AG04449 (cell line): ENCODE measurements at places on chromosomes 5 and 9.

- DNase-seq = no peak
Measured at GRCh38 chr5:58765058-58765457, 182.2 kb downstream of the RAB3C start.

- DNase-seq = no peak
Measured at GRCh38 chr9:81489046-81489445, 200.3 kb downstream of the TLE1 start.

DNA sequence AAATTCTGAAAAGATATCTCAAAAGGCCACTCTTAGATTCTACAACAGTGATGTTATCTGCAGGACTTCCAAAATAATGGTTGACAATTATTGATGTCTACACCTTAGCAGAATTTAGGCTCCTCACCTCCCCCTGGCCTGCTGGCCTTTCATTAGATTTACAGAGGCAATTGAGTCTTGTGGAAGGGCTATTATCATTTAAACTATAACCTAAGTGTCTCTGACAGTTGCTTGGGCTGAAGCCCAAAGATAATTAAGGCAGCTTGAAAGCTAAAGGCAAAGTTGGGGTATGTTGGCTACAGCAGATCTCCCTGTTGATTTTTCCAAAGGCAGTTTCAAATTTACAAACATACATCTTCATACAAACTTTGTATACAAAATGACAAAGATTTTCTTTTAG is 912.3 kb downstream of the TAF11L14 start:
- DNase-seq = no peak

- no peak for DNase-seq
Measured at GRCh38 chr9:107348836-107349235, 65.8 kb downstream of the RAD23B start.

DNA sequence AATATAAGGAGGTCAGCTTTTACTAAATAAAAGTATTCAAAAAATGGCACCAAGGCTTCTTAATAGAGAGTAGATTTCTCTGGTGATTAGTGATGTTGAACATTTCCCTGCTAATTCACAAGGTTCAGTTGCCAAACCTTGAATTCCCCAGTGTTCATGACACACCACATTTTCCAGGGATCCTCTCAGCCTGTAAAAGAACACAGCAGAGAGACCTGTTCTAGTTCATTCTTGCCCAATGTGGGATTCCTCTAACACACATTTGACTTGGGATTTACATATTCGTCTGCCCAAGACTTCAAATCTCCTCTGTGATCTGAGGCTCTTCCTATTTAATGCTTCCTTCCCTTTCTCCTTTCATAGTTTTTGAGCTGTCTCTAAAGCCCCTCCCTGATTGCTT is 273.2 kb upstream of the CDH9 start:
- DNase-seq = peak; percentile 7

DNA sequence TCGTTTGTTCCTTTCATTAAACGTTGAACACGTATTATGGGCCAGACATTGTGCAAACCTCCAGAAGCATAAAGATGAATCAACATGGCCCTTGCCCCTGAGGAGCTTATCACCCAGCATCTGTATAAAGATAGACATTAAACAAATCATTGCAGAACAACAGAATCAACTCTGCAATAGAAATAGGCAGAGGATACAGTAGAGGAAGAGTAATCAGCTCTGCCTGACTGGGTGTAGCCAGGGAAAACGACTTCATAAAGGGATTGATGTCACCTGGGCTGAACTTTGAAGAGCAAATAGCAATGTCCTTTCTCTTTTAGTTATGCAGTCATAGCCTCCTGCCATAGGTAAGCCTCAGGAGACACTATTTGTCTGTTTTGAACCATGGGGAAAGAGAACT is 13.4 kb downstream of the RGS7BP start:
- DNase-seq = no peak

GRCh38 chr5:147303976-147304375 is 69.2 kb downstream of the STK32A start:
- peak; percentile 26 for DNase-seq

DNA sequence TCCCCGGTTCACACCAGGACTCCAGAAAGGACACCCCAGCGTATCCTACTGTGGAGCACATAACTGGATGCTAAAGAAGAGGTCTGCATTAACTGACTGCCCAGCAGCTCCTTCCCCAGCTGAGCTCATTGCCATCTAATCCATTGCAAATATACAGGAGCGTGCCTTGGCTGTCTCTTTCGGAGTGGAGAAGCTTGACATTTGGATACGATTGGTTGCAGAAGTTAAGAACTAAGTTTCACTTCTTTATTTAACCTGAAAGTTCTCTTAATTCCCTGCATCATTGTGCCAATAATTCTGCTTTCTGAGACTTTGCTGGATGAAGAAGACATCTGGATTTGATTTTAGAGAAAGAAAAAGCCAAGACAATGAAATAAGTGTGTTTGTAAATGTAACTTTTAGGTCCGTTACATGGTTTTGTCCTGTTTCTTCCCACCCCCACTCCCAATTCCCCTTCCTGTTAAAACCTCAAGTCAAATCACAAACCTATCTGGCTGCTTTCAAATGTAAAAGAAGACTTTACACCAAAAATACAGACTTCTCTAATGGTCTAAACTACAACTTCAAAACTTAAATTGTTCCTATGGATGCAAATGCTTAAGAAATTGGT is 33.9 kb downstream of the TAS2R1 start:
- DNase-seq = no peak

DNA sequence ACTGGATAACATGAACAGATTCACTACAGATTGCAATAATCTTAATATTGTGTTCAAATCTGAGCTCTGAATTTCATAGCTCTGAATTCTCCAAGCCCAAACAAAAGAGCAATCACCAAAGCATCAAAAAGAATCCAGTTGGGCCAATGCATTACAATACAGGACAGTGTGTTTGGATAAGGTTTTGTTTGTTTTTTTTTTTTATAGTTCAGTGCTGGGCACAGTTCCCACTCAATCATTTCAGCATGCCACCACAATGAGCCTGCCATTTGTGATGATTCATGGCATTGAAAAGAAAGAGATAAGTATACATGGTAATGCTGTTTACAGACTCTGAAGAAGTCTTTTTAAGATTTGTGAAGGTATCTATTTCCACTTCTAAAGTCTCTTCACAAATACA is 1.7 kb upstream of the HTR1A start:
- no peak for DNase-seq

GRCh38 chr9:27193886-27194285 is 84.9 kb downstream of the TEK start:
- no peak for DNase-seq

GRCh38 chr9:20558566-20559016 is 63.7 kb downstream of the MLLT3 start:
- DNase-seq = peak; percentile 84

DNA sequence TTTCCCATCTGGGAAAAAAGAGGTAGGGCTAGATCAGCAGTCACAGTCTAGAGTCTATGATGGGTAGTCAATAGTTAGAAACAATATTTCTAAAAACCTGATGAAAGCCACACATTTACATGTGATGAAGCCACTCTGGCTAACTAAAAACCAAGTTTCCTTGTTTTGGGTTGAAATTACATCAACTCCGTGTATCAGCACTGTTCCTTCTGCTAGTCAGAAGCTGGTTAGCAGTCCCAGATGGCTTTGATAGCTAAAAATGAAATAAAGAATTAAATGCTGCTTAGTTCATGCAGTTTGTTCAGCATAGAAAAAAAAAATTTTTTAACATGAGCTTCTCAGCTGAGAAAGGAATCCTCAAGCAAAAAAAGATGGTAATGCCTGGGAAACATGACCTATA is 136.7 kb downstream of the FAM114A2 start:
- no peak for DNase-seq

GRCh38 chr9:133687856-133688761 is 50.0 kb downstream of the SARDH start:
- DNase-seq = no peak

- no peak for DNase-seq
Measured at GRCh38 chr9:129440435-129441186, 180.3 kb downstream of the C9orf50 start.

DNA sequence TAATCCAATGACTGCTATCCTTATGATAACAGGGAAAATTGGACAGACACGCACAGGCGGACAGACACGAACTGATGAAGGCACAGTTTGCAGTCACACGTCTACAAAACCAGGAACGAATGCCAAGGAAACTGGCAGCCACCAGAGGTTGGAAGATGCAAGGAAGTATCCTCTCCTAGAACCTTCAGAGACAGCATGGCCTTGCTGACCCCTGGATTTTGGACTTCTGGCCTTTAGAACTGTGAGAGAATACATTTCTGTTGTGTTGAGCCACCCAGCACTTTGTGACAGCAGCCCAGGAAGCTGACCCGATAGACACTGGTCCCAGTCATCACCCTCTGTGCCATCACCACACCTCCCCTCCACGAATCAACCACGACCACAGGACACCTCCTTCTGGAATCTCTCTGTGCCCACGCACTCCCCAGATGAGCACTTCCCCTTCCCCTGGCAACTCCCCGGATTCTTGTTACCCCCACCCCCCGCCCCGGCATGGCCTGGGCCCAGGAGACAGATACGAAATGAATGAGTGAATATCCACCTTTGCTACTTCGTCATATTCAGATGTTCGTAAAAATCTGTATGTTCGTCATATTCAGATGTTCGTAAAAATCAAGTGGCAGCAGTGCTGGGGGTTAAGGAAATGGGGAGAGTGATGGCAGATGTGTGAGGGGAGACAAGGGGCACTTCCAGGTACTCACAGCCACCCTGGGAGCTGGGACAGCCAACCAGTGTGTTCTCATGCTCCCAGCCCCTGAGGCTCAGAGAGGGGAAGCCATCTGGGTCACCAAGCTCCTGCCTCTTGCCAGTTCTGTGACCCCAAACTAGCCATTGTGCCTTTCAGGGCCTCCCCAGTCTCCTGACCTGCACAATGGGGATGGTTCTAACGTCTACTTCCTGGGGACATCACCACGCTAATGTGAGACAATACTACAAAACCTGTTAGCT is 18.5 kb downstream of the GBGT1 start:
- DNase-seq = no peak

DNA sequence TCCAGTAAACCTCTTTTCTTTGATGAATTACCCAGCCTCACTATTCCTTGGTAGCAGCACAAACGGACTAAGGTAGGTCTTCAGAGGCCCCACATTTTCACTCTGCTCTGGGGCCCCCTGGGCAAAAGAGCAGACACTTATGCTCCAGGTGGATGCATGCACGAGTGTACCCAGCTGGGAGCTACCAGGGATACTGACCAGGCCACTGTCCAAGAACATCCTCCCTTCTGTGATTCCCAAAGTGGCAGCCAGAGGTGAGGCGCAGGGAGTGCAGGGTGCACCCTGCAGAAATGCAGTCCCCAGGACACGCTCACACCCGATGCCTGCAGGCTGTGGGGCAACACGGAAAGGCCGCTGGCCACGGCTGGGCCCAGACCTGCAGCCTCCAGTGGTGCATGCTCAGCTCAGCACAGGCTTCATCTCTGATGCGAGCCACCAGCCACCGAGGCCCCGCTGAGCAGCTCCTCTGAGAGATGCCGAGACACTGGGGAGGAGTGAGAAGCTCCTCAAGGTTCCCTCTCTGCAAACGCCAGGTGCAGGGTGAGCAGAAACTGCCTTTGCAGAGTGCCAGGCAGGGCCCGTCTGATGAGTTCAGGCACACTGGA is 48.1 kb upstream of the OLFM1 start:
- DNase-seq = no peak

GRCh38 chr9:137772281-137772873 is 105.2 kb upstream of the CACNA1B start:
- no peak for DNase-seq

DNA sequence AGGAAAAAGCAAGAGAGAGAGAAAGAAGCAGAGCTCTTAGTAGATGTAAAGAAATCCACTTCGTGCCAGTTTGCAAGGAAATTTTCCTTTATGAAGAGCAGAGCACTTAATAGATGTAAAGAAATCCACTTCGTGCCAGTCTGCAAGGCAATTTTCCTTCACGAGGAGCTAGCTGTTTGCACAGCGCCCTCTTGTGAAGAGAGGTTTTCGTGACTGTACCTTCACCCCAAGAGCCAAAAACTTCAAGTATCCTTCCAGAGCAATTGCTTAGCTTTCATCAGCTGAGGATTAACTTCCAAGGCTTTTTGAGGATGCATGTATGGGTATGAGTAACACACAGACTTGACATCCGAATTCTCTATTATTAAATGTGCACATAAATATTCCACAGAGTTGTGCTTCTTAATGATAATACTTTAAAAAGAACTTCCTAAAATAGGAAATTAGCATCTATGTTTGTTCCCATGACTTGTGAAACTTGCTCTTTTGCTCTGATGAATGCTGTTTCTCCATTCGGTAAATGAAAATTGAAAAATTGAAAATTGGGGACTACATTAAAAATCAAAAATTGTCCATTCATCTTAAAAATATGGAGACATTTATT is 525.6 kb downstream of the PDE4D start:
- peak; percentile 23 for DNase-seq

DNA sequence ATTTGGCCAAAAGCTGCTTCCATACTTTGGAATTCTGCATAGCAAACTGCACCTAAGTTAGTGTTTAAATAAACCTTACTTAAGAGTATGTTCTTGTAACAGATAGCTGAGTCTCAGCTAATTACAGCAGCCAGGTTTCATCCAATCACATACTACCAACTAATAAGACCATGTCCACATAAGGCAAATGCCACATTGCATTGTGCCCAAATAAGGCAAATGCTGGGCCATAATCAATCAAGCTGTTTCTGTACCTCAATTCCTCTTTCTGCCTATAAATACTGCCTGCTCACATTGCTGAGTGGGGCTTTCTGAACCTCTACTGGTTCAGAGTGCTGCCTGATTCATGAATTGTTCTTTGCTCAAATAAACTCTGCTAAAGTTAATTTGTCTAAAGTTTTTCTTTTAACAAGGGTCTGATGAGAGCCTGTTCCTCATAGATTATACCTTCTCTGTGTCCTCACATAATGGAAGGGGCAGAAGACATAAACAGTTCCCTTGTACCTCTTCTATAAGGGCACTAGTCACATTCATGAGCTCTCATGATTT is 4.4 kb upstream of the OXCT1 start:
- DNase-seq = no peak

- DNase-seq = no peak
Measured at GRCh38 chr5:139358064-139358463, 16.4 kb downstream of the PAIP2 start.

DNA sequence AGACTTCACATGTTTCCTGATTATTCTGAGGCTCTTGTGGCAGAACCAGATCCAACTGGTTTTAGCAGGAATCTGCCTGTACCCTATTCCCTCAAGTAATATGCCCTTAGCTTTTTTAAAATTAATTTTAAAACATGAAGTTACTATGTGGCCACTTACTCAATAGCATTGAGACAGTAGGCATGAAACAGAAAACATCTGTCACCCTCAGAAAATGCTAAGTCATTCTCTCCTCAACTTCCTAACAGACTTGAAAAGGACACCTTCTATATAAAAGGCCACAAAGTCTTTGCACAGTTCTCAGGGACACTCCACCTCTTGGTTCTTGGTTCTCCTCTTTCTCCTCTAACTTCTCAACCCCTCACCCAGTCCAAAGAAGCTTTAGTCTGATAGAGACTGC is 277.8 kb downstream of the RAB3C start:
- DNase-seq = no peak

GRCh38 chr5:141944076-141944475 is 13.9 kb downstream of the PCDH12 start:
- no peak for DNase-seq

- peak; percentile 58 for DNase-seq
Measured at GRCh38 chr9:95383185-95383676, 65.7 kb upstream of the FANCC start.
